ENCODE measurements at places on chromosomes 2 and 18. TPM values are rescaled to one million over a fixed set of nuclear protein-coding genes. Genes with fewer than 3 reads are reported as not detected.

Gene UGT1A5
- total RNA-seq, result not detected

Gene PRSS56
- not detected for total RNA-seq

Gene MYO7B
- total RNA-seq, result 0.16 TPM

Gene DSG1
- total RNA-seq, result not detected

Gene RAB17
- total RNA-seq, result not detected

Gene MAL
- total RNA-seq, result not detected

Gene GALNT5
- total RNA-seq, result 48.7 TPM

Gene FAM237A
- not detected for total RNA-seq

Gene ANKRD44
- total RNA-seq, result 30.5 TPM

Gene ALK
- 0.16 TPM for total RNA-seq

Gene SAP130
- total RNA-seq, result 12.2 TPM

Gene BUB1
- 5.0 TPM for total RNA-seq

Gene LYPD1
- under 0.01 TPM for total RNA-seq

Gene SRSF7
- 76.6 TPM for total RNA-seq

Gene SLC5A7
- not detected for total RNA-seq

Gene ZFP36L2
- 32.3 TPM for total RNA-seq

Gene ITSN2
- total RNA-seq, result 30.0 TPM

Gene RGPD4
- not detected for total RNA-seq

Gene SULT1C2
- total RNA-seq, result under 0.01 TPM

Gene RFX8
- 6.8 TPM for total RNA-seq
